ENCODE measurements at places on chromosomes 4 and X.

GRCh38 chr4:76639288-76639687 is 204.3 kb downstream of the SHROOM3 start:
- DNase-seq, result no peak

DNA sequence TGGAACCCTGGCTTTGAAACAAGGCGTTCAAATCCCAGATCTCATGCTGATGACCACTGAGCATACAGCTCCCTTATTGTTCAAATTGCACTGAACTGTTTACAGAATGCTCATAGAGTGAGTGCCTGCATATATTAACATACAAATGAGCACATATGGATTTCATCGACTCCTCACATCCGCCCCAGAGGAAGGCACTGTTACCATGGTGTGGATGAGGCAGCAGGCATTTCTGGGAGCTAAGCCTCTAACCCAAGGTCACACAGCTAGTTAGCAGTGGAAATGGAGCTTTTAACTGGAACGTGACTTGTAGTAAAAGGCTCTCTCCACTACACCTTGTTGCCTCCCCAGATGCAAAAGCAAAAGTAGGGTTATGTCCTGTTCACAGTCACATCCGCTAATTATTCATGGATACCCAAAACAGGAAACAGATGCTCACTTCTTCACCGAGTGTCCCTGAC is 289.7 kb downstream of the STK32B start:
- DNase-seq, result no peak

DNA sequence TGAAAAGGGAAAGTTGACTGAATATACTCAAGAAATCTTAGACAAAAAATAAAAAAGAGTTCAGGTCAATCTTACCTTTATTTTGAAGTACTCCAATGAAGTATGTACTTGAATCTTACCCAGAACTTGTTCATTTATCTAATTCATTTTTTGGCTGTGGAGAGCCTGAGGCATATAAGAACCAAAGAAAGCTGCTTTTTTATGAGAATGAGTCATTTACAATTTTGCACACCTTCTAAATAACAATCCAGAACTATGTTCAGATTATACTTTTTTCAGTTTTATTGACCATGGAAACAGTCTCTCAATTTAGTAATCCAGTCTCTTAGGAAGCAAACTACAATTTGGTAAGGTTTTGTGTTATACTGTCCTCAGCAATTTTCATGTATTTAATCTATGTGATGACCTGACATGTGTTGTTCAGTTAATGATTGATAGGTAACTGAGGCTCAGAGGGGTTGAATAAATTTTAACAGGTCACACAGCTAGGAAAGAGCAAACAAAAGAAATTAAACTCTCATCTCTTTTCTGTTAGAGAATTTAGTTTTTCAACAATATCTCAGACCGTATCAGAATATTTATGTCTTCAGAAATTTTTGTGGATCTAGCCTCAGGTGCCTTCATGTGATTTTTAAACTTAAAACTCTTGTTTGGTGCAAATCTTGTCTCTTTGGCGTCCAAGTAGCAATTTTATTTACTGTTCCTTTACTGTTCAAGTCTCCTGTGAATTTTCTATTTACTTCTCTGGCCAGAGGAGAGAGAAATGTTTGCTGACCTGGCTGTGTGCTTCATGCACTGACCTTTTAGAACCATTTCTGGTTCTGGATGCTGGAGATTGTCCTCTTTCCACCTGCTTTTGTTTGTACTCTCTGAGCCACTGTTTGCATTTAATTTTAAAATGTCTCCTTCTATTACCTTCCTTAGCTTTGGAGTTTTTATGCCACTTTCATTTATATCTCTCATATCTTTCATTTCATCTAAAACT is 1453.4 kb downstream of the STIM2 start:
- no peak for DNase-seq

GRCh38 chr4:7962609-7963508 is 23.2 kb upstream of the AFAP1 start:
- DNase-seq, result no peak

GRCh38 chr4:3337811-3338210 is 45.0 kb downstream of the RGS12 start:
- no peak for DNase-seq

DNA sequence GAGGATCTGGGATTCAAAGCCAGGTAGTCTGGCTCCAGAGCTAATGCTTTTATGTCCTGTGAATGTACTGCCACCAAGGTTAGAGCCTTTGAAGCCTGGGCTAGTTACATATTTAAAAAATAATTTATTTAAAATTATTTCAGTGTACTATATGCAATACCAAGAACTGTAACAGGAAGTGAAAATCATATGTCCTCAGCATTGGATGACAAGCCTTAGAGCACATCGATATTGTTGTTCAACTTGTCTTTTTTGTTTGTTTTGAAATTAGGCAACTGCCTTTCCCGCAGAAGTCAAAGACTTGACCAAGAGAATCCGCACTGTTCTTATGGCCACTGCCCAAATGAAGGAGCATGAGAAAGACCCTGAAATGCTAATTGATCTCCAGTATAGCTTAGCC is 73.1 kb upstream of the IL13RA1 start:
- no peak for DNase-seq

DNA sequence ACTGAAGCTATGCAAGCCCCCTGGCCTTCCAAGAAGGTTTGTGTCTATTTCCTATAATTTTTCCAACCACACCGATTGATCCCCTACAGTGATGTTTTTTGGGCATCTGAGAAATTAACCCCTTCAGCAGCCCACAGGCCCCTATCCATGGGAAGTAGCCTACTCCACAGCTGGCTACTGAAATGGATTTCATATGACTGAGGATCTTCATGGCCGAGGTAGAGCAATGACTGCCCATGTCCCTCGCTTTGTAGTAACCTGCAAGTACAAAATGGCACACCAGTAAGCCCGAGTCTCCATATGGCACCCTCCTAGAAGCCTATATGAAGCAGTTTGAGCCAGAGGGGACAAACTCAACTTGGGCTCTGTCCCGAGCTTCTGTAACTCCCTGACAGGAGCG is 36.8 kb downstream of the MAP9 start:
- no peak for DNase-seq

GRCh38 chrX:43940816-43941474 is 32.2 kb downstream of the NDP start:
- no peak for DNase-seq

- DNase-seq, result no peak
Measured at GRCh38 chr4:110107866-110108265, 90.5 kb downstream of the ELOVL6 start.

GRCh38 chr4:47451657-47452056 is 11.8 kb downstream of the COMMD8 start:
- DNase-seq, result no peak

- DNase-seq, result no peak
Measured at GRCh38 chrX:115957862-115958490, 212.6 kb upstream of the AGTR2 start.

DNA sequence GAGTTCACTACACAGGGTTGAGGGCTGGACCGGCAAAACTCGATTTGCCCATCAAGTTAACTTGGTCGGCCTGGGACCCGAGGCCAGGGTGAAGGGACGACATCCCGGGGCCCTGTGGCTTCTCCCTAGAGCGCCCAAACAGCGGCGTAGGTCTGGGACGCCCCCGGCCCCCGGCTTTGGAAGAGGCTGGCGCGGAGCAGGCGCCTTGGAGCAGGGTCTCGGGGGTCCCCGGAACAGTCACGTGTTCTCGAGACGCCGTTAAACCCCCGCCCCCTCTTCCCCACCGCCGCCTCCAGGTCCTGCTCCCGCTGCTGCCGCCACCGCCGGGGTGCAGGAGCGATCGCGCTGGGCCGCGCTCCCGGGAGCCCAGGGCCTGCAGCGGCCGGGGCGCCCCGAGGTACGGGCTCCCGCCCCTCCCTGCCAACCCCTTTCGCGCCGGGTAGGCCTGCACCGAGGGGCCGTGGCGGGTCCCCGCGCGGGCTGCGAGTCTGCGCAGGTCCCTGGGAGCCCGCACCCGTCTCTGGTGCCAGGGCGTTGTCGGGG is at the start of gene NPY5R:
Gene NPY5R (plus strand): TSS at position 289 of the 543 bp plus-strand sequence. CDS start 6,382 bp downstream, outside the sequence.
- DNase-seq, result no peak

- DNase-seq, result no peak
Measured at GRCh38 chr4:174284487-174284886, 776 bp downstream of the CEP44 start.

DNA sequence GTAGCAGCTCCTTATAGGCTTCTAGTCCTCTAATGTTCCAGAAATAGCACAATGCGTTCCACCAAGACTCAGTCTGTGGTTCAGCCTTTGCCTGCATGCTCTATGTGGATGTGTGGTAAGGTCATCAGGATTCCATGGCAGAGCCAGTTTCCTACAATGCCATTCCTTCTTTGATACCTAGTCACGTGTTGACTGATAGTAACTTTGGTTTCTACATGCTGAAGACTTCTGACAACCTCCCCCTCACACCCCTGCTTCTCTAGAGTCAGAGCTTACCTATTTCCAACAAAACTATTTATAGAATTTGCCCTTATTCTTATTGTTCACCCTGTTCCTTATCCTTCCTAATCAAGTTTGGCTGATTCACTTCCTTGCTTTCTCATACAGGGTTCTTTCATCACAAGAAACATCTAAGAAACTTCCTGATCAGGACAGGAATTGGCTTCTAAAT is 81.1 kb downstream of the CT47B1 start:
- no peak for DNase-seq

GRCh38 chr4:90888571-90888970 is 761.4 kb downstream of the CCSER1 start:
- no peak for DNase-seq

- no peak for DNase-seq
Measured at GRCh38 chr4:143701365-143701764, 890 bp upstream of the FREM3 start.

DNA sequence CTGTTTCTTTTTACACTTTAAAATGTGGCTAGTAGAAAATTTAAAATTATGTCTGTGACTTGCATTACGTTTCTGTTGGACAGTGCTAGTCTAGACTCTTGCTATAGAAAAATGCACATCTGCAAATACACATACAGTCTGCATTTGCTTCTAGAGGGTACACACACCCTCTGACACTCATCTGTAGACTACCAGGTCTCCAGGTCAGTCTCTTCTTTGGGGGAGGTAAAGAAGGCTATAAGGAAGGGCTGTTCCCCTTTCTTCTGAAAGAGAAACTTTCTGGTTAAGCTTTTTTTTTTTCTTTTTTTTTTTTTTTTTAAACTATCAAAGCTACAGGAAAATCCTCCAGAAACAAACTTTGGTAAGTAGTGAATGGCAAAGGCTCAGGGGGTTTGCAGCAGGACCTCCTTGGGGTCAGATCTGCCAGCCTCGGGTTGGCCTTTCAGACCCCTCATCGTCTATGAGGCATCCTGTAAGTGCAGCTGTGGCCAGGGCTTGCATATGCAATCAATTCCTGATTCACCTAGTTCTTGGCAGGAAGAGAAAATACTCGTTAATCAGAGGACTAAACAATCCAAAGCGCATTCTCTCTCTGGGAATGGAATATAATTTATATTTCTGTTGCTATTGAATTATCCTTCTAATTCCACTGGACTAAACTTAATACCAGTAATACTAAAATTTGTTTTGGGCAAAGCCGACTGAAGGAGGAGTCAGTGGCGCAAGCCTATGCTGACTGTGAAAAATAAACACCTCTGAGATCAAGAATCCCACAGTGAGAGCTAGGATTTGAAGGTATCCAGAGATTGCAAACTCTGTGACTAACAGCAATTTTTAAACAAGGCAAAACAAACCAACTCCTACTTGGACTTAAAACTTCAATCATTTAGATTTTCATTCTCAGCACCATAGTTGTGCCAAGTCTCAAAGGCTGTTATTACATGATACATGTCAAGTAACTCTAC is 109.3 kb upstream of the TBC1D9 start:
- DNase-seq, result no peak

- no peak for DNase-seq
Measured at GRCh38 chrX:153537080-153537479, 19.6 kb downstream of the ATP2B3 start.

DNA sequence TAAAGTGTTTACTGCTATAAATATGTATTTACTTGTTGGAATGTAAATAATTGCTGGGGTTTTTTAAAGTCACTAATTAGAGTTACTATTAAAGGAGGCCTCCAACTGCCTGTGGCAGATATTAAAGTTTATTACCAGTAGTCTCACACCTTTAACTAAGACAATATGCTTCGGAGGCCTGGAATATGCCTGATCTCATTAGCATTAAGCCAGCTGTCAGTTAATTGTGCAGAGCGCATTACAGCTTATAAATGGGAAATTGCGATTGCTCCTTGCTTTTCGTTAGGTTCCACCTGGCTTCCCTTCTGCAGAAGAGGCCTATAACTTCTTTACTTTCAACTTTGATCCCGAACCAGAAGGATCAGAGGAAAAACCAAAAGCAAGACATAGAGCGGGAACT is 41.3 kb downstream of the CC2D2A start:
- no peak for DNase-seq

GRCh38 chr4:17336524-17336961 is 175.3 kb downstream of the QDPR start:
- DNase-seq, result no peak

GRCh38 chrX:119549327-119550016 is 15.7 kb downstream of the STEEP1 start:
- no peak for DNase-seq

DNA sequence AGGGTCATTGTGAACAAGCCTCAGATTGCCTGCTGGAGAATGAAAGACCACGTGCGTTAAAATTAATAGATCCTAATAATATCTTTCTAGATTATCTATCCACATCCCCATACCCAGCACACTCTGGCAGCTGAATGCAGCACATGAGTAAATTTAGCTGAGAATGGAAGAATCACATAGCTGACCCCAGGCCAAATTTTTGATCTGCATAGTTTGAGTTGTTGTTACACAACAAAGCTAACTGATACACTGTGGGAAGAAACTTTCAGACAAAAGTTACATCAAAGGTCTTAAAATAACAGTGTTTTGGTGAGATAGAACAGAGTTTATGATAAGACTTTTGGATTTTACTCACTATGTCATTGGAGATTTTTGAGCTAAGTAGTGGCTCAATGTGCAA is 72.4 kb upstream of the ANXA10 start:
- DNase-seq, result no peak

DNA sequence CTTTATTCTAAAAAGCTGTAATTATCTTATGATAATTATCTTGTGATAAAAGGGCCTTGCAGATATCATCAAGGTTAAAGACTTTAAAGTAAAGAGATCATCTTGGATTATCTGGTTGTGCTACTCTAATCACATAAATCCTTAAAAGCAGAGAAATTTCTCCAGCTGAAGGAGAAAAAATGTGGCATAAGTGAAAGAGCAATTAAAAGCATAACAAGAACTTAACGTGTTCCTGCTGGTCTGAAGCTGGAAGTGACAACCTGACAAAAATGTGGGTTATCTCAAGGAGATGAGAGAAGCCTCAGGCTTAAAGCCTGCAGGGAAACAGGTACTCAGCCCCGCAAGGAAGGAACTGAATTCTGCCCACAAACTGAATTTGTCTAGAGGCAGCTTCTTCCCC is 449.1 kb upstream of the NDST4 start:
- no peak for DNase-seq

GRCh38 chrX:47047989-47048388 is 30.3 kb upstream of the RGN start:
- no peak for DNase-seq

- DNase-seq, result no peak
Measured at GRCh38 chr4:8607603-8608481, 15.3 kb downstream of the CPZ start.

DNA sequence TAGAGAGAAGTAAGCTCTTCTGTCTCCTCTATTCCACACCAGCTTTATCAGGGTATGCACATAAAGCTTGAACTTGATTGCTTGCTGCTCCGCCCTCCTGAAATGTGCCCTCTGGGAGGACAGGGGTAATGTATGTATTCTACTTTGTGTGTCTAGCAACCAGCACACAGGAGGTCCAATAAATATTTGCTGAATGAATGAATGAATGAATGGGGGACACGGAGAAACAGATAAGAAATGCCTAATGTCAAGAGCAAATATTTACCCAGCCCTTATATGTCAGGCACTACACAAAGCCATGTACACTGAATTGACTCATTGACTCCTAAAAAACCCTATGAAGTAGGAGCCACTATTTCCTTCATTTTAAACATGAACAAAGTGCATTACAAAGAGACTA is 2.3 kb upstream of the MSL3 start:
- no peak for DNase-seq
